ENCODE measurements at places on chromosomes 12 and 14.

GRCh38 chr12:54968181-54968730, 16.3 kb downstream of the TESPA1 start:
- DNase-seq = no peak

- peak; percentile 79 for DNase-seq
Observed at GRCh38 chr12:8629486-8630033, 16.9 kb upstream of the AICDA start.

DNA sequence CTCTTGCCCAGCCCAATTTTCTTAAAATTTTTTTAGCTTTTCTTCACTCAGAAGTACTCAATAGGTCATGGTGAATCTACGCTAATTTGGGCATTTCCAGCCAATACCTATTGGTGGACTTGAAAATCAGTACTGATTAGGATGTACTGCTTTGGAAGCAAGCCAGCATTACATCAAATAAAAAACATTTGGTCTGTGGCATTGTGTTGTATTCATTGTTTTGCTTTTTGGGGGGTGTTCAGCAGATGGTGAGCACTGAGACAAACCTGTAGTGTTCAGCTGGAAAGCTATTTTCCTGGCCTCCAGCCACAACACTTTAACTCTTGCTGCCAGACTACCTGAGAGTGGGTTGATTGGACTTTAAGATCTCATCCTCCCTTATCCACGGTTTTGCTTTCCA, 4.0 kb downstream of the MAPKAPK5 start:
- no peak for DNase-seq

DNA sequence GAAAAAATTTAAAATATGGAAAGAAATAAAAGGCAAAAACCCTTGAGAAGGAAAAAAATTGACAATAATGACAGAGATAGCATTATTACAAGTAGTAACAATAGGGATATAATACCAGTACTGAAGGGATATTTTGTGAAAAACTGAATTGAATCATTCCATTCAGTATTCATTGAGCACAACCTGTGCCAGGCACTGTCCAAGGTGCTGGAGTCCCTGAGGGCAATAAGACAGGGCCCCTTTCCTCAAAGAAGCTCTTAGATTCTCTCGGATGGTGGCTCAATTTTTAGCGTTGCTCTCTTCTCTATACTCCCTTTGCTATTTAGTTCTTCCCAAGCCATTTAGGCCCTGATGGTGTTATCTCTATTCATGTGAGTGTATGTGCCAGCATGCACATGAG, 34.3 kb upstream of the GAS2L3 start:
- DNase-seq = peak; percentile 13

DNA sequence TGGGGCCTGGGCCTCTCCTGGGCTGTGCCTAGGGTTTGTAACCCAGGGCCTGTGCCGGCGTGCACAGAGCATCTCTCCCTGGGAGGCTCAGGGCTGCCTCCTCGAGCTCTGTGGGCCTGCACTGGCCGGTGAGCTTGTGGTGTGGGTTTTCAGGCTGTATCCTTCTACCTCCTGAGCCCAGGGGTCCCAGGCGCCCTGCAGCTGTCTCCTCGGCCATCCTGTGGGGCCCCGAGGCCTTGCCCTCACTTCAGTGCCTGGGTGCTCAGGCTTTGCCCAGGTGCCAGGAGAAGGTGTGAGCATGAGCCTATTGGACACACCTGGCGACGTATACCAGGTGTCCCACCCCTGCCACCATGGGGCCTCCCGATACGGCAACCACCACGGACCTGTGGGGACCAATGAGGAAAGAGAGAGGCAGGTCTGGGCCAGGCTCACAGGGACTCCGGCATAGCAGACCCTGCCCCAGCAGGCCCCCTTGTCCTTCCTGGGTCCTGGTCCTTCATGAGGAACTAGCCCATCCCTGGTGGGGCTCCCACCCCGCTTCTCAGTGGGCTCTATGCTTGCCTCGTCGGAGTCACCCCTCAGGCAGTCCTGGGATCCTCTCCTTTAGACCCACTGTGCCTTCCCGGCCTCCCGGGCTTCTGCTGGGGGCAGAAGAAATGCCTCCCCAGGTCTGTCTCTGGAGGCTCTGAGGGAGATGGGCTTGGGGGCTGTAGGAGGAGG, 400.2 kb downstream of the TMEM121 start:
- no peak for DNase-seq

- DNase-seq = no peak
Observed at GRCh38 chr12:712172-712863, 40.1 kb upstream of the WNK1 start.

- DNase-seq = no peak
Observed at GRCh38 chr14:24595073-24595808, 14.2 kb downstream of the GZMH start.

- no peak for DNase-seq
Observed at GRCh38 chr14:60544659-60545058, 35.7 kb downstream of the SIX6 start.

DNA sequence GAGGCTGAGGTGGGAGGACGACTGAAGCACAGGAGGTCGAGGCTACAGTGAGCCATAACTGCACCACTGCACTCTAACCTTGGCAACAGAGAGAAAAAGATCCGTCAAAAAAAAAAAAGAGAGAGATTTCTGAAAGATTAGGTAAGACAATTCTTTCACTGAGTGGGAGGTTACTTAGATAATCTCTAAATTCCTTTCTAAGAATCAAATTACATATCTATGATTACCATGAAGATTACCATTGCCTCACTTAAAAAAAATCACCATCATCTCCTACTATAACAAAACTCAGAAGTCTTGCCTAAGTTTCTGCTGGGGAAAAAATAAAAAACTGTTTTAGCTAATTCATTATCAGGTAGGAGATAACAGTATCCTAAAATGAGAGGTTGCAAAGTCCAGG, 366.7 kb downstream of the DUSP6 start:
- DNase-seq = no peak

- no peak for DNase-seq
Observed at GRCh38 chr12:91889059-91889458, 256.6 kb downstream of the BTG1 start.

DNA sequence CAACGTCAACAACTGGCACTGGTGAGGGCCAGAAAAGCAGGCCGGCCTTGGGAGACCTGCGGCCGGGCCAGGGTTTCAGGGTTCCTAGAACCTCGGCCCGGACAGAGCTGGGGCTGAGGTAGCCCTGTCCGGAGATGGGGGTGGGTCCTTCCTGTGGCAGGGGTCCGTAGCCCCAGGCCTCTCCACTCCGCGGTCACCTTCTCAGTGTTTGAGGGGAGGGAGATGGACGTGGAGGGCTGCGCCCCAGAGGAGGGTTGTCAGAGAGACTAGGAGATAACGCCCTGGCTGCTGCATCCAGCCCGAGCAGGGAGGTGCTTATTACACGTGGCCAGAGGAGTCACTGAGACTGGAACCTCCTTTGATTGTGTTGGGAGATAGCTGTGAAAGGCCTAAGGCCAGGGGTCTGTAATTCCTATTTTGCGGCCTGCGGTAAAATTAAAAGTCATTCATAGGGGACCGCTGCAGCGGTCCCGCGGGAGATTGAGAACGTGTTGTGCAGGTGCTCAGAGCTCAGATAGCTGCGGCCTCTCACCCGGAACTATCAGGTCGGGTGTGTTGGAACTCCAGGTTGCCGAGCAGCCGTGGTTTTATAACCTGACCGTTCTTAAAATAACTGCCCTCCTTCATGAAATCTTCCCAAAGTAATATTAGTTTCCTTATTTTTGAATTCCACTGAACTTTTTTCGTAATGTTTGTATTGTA, 507 bp downstream of the AHSA1 start:
- DNase-seq = peak; percentile 24

- DNase-seq = no peak
Observed at GRCh38 chr12:15368812-15369211, 46.5 kb downstream of the PTPRO start.

DNA sequence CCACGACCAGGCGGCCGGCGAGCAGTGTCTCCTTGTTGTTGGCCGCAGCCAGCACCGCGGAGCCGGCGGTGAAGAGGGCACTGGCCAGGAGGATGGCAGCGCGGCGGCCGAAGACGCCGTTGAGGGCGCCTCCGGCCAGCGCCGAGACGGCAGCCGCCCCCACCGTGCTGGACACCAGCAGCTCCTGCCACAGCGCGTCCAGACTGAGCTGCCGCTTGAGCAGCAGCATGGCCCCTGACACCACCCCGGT, 691 bp downstream of the SLC2A13 start:
- DNase-seq = no peak

- no peak for DNase-seq
Observed at GRCh38 chr14:49921401-49921800, 28.5 kb downstream of the ARF6 start.

DNA sequence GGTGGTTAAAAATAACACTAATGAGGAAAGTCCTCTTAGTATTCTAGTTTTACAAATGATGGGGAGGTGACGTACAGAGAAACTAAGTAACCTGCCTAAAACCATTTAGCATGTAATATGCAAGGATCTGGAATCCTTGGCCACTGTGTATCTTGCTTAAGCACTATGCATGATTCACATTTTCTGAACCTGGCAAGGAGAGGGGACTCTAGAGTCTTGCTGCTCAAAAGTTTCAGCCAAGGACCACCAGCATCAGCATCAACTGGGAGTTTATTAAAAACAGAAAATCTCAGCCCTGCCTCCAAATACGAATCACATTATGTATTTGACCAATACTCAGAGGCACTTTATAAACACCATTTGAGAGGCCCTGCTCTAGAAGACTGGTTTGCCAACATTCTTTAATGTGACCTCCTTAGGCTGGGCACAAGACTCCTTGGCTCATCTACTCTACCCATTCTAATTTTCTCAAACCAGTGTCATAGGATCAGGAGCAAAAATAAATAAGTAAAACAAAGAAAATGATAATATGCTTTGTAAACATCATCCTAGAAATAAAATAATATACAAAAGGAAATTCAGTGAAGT, 52.9 kb downstream of the ABCC9 start:
- no peak for DNase-seq

- DNase-seq = no peak
Observed at GRCh38 chr12:125346362-125346761, 281.1 kb downstream of the AACS start.

DNA sequence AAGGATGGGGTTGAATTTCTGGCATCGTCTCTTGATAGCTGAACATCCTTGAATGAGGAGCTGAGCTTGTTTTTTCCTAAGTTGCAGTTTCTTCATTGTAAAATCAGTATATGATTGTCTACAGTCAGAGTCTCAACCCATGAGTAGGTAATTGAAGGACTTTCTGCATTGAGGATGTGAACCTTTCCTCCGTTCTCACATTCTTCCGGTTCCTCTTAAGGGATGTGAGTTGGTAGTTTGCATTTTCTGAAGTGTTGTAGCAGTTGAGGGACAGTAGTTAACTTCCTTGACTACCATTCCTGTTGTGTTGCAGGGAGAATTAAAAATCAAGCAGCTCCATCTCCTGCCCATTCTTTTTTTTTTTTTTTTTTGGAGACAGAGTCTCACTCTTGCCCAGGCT, 19.1 kb downstream of the TPCN1 start:
- peak; percentile 47 for DNase-seq

DNA sequence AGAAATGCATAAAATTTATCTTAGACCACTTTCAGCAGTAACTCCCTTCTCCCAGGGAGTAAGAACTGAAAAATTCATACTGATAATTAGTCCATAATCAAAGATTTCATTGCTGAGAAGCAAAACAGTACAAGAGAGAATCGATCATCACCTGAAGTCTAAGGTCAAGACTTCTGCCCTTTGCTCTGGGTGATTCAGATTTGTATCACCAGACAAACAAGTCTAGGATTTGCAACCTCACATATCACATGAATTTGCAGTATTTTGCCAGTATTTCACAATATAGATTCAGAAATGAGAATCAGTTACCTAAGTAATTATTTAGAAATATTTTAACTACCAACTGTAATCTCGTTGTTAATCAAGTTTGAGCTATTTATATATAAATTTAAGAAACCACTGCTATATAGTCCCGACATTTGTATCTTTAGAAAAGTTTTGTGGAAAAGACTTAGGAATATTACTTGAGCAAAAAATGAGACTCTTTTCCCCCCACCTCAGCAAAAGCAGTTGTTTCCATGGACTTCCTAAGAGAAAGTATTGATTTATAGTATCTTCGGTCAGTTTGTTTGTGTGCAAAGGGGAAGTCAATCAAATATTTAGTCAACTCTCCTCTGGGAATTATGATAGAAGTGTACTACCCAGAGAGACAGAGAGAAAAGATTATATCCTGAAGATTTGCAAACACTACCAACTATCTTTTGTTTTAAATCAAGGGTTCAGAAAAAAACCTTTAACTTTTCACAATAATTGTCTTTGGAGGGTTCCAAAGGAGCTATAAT, 840.1 kb downstream of the TRHDE start:
- DNase-seq = no peak

DNA sequence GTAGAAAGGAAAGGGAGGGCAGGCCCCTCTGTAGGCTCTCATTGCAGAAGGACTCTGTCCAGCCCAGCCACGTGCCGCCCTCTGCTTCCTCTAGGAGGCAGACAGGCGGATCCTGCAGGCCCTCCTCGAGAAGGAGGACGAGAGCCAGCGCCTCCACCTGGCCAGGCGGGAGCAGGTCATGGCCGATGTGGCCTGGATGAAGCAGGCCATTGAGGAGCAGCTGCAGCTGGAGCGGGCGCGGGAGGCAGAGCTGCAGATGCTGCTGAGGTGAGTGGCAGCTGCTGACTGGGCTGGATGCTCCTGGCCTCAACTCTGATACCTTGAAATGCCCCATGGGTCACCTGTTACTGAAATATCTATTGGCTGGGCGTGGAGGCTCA, 10.9 kb downstream of the TCHP start:
- no peak for DNase-seq

GRCh38 chr12:101781834-101782233, 42.6 kb upstream of the SYCP3 start:
- no peak for DNase-seq

DNA sequence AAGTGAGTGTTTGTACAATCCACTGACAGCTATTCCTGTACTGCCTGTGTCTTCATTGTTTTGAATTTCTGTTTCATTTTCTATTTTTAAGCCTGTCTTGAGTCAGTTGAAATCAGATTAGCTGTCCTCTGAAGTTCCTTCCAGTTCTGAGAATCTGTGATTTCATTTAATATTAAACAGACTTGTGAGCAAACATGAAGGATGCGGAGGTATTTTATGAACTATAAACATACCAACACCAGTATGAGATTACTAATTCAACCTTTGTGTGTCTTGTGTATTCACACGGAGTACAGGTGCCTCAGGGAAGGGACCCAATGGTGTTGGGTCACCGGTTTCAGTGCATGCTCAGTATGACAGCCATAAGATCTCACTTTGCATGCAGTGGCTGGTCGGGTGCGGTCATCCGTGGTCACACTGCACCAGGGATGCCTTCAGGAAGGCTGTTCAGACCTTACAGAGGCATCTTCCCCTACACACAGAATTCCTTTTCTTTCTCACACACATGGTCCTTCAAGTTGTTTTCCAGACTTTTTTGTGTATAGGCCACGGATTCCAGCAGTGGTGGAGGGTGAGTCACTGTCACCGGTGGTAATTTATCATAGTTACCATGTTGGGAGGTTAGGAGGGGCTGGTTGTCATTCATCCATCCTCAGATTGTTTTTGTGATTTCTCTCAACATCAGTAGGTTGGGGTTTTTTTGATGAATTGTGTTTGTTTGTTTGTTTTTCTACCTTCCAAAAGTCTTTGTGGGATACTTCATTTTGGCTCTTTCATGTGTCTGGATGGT, 103.0 kb upstream of the SFSWAP start:
- peak; percentile 66 for DNase-seq

GRCh38 chr12:74818412-74818811, 280.8 kb downstream of the ATXN7L3B start:
- DNase-seq = no peak

GRCh38 chr14:101224356-101225156, 321.0 kb upstream of the RTL1 start:
- no peak for DNase-seq

- DNase-seq = no peak
Observed at GRCh38 chr14:79564371-79564770, 646.9 kb downstream of the DIO2 start.
